GF-D8 (cell line): ENCODE measurements at places on chromosomes 1 and 21.

GRCh38 chr1:204307334-204307883 lies 52.3 kb downstream of the PLEKHA6 start:
- DNase-seq = no peak

DNA sequence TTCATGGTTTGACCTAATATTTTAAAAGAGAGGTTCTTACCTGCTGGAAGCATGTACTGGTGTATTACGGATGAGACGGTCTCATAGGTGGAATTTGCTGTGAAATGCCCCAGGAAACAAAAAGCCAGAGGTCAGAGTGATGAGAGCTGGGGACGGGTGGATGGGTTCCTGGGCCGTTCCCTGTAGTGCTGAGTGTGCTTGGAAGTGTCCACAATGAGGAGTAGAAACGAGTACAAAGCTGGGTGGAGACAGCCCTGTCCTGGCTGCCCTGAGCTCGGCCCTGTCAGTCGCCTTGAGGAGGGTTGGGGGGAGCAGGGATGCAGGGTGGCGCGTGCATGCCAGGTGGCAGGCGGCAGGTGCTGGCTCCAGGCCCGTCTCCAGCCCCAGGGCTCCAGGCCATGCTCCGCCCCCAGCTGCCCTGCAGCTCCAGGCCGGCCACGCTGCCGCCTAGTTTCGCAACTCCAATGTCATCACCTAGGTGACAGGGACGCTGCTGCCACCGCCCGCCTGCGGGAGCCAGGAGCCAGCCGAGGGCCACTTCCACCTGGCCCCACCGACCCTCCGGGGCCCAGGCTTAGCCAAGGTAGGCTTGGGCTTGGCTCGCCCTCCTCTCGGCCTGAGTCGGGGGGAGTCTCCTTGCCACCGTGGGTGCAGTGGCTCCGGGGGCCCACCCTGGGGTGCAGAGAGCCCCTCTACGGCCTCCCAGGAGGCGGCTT lies 16.4 kb downstream of the TP73 start:
- DNase-seq = peak; percentile 29

- no peak for DNase-seq
These were observed 31.6 kb upstream of the ARHGEF10L start for GRCh38 chr1:17507915-17508314.

DNA sequence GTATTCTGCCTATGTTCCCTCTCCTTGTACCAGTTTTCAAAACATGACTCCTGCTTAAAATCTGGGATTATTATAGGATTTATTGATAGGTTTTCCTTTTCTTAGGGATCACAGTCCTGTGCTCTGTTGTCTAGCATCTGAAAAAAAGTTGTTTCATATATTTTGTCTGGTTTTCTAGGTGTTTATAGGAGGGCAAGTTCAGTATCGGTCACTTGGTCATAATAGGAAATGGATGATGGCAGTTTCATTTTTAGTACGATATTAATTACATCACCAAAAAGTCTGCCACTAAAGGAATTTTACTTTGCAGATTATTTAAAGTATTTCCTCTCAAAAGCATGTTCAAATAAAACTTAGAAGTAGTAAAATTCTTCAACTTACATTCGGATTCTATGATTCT lies 94.4 kb downstream of the RASAL2 start:
- no peak for DNase-seq

DNA sequence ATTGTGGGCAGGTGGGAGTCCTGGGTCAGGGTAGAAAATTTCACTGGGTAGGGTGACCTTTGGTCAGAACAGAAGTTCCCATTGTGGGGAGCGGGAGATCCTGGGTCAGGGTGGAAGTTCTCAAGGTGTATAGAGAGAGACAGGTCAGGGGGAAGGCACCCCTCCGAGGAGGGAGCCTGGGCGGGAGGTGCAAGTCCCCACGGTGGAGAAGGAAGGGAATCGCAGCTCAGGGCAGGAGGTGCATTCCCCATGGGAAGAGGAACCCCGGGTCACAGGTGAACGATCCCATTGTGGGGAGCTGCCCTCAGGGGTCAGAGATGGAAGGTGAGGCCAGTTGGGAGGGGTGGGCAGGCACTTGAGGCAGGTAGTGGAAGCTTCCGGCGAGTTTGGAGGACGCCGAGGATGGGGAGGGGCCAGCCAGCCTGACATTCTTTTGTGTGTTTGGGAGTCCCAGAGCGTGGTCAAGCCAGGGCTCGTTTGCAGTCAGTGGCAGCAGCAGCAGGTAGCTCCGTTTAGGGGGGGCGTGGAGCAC lies 637 bp downstream of the LYPLA2 start:
- DNase-seq = no peak

DNA sequence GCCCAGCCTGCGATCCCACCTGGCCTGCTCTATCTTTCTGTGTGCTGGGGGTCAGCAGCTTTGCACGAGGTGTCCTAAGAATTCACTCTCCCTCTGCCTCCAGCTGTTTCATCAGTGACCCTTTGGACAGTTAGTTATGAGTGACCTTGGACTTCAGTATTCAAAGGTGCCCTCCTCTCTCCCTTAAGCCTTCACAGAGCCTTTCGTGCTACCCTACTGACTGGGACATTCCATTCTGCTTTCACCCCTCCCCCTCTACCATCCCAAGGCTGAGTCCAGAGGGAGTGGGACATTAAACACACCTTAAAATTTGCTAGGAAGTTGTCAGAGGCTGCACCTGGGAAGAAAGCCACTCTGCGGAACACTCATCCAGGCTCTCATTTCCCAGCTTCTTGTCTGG lies 171.9 kb downstream of the CLIC6 start:
- DNase-seq = no peak

DNA sequence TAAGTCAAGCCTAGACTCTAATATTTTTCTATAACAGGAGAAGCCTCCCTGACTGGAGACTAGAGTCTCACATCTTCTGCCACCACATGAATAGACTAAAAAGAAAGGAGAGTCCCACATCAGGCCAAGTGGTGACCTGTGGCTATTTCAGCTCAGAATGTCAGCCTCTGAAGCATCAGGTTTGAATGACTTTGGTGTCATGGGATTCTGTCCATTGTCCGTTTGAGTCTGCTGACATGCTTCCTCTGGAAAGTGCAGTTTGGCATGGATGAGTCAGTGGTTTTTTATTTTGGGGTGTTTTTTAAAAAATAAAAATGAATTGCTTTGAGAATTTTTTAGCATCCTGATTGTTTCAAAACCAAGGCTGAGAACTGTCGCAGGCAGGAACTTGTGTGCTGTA lies 19.5 kb downstream of the DYRK3 start:
- DNase-seq = no peak

- DNase-seq = no peak
These were observed 105.8 kb downstream of the SIK1 start for GRCh38 chr21:43321111-43321510.

DNA sequence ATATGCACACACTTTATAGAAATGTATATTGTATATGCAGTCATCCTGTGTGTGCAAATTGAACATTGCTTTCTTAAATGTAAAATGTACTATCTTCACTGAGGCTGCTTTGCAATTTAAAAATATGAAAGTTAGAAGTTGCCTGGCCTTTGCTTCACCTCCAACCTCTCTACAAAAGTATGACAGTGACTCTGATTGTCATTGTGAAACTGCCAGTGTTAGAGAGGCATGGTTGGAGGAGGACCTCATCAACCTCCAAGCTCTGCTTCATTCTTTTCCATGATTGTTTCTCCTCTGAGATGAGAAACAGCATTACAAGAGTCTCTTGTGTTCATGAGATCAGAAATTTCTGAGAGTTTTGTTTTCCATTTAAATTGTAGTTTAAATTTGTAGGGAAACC lies 185.5 kb downstream of the ZC3H11B start:
- DNase-seq = no peak

- no peak for DNase-seq
These were observed 14.6 kb upstream of the SLC6A17 start for GRCh38 chr1:110135666-110136065.

- DNase-seq = no peak
These were observed 5.4 kb downstream of the NPR1 start for GRCh38 chr1:153683854-153684253.

DNA sequence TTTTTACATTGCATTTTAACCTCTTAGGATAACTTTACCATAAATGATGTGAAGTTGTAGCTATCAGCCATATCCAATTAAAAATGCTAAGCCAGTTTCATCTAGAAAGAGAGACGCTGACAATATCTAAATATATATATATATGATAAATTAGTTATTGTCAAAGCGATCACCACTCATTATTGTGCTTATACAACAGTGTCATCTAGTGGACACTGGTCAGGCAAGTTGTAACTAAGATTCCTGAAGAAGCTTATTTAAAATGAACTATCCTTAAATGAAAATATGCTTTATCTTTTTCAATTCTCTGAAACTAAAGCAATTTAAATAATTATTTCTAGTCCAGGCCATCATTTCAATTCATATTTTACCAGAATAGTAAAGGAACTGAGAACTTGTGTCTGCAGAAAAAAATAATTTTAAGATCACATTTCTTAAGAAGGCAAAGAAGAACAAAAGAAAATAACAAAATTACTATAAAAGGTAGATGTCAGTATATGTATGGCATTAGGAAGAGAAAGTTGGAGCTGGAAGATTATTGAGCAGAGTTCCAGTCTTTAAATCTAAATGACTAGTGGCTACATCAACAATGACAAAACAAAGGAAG lies 193.3 kb upstream of the SNX7 start:
- peak; percentile 12 for DNase-seq

DNA sequence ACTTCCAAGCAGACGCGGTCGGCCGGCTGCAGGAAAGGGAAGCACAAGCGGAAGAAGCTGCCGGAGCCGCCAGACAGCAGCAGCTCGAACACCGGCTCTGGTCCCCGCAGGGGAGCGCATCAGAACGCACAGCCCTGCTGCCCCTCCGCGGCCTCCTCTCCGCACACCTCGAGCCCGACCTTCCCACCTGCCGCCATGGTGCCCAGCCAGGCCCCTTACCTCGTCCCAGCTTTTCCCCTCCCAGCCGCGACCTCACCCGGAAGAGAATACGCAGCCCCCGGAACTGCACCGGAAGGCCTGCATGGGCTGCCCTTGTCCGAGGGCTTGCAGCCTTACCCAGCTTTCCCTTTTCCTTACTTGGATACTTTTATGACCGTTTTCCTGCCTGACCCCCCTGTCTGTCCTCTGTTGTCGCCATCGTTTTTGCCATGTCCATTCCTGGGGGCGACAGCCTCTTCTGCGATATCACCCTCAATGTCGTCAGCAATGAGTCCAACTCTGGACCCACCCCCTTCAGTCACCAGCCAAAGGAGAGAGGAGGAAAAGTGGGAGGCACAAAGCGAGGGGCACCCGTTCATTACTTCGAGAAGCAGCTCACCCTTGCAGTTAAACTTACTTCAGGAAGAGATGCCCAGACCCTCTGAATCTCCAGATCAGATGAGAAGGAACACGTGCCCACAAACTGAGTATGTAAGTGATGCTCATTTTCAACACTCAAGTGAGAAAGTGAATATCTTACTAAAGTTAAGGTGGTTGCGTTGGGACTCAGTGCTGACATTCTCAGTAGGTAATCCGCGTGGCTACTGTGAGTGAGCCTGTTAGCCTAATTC lies 25.5 kb downstream of the UTS2 start:
- peak; percentile 6 for DNase-seq

DNA sequence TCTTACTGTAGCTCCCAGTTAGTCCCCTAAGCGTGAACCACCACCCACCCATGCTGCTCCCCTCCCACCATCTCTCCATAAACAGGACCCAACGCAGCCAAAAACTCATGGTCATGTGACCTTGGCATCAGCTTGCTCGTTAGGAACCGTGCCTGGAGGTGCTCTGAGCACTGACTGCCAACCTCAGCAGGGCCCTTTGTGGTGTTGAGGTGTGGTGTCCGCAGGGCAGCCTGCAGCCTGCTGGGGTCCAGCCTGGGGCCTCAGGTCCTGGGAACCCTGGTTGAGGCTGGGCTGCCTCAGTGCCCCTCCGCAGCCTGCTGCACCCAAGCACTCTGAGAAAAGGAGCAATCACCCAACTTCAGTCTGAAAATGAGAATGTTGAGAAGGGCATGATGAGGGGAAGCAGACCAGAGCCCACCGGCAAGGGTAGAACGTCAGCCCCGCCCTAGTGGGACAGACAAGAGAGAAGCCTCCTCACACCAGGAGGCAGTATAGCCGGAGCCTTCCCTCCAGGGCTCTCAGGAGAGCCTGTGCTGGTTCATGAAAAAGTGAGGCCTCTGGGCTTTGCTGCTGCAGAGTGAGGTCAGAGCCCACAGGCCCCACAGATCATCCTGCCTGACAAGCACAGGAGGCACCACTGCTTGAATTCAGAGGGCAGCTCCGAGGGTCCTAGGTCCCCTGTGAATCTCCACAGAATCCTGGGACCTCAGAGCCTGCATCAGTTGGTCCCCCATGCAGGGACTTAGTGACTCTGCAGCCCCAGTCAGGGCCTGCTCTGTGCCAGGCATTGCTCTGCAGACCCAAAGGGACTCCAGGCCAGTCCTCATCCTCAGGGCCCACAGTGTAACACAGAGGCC lies 4.9 kb upstream of the COL6A2 start:
- DNase-seq = no peak

GRCh38 chr1:148158341-148159003 lies 6.4 kb upstream of the NBPF11 start:
- no peak for DNase-seq

DNA sequence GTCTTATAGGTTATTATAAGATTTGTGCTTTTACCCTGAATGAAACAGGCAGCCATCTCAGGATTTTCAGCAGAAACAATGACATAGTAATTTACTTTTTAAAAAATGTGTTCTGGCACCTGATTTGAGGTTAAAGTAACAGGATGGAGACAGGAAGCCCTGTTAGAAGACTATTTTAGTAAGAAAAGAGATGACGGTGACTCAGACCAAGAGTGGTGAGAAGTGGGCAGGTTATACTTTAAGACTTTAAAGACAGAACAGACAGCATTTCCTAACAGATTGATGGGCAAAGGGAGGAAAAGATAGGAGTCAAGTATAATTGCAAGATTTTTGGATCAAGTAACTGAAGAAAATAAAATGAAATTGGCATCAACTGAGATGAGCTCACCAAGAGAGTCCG lies 436.8 kb upstream of the NR5A2 start:
- DNase-seq = no peak

DNA sequence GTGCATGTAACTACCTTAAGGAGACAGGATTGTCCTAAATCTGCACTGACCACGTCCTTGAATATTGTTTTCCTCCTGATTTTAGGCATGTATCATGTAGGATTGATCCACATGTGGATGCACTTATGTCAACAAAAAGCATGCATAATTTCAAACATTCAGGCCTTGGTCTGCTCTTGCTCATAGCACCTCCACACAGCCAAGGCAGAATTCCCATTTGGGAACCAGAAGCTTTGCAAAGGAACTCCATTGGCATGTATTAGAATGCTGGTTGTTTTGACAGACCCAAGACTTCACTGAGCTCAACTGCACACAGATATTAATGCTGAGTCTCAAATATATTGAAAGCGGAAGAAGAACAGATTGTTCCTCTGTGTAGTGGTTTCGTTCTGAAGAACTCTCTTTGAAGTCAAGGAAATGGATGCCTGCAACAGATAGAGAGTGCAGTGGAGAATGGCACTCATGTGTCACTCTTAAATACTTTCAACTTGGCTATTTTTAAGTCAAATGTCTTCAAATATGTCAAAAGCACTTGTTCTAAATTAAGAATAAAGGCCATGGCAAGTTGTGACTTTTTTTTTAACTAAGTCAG lies 387.6 kb downstream of the LTN1 start:
- DNase-seq = no peak

GRCh38 chr1:3614755-3615742 lies 3.7 kb upstream of the MEGF6 start:
- no peak for DNase-seq
